ENCODE measurements at places on chromosomes 1 and 21. TPM values are rescaled to one million over a fixed set of nuclear protein-coding genes. Genes with fewer than 3 reads are reported as not detected.

Gene PLPPR4
- not detected for total RNA-seq

Gene CLCA2
- not detected for total RNA-seq

Gene GJA5
- total RNA-seq, result not detected

Gene MPC2
- total RNA-seq, result 73.4 TPM

Gene SAMD13
- 0.61 TPM for total RNA-seq

Gene SVBP
- total RNA-seq, result 16.0 TPM

Gene CD52
- not detected for total RNA-seq

All from A549 treated with CpdA at 1 μM for 4 hours (cell line).